ENCODE measurements at places on chromosomes 2 and 18.

DNA sequence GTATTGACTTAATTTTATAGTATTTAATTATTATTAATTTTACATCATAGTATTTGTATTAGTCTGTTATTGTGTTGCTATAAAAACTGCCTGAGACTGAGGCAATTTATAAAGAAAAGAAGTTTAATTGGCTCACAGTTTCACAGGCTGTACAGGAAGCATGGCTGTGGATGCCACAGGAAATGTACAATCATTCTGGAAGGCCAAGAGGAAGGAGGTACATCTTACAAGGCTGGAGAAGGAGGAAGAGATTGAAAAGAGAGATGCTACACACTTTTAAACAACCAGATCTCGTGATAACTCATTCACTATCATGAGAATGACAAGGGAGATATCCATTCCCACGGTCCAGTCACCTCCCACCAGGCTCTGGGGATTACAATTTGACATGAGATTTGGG, 2019.4 kb upstream of the PIK3C3 start:
- no peak for DNase-seq

GRCh38 chr2:62472312-62472711, 33.7 kb downstream of the TMEM17 start:
- DNase-seq = no peak

DNA sequence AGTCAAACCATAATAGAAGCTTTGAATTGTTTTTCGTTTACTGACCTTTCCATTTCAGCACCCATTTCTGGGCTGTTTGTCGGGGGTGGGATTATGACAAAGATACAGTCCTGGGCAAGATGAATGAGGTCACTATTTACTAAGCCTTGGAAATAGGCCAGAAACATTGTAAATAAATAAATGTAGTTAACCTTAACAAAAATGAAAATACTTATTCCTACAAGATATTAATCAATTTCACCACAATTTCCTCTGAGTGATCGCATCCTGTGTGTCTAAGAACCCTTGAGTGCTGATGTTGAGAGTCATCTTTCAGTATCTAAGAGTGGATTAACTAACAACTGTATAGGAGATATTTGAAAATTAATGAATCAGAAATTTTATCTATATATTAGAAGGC, 14.0 kb downstream of the ITGA4 start:
- DNase-seq = peak; percentile 61

DNA sequence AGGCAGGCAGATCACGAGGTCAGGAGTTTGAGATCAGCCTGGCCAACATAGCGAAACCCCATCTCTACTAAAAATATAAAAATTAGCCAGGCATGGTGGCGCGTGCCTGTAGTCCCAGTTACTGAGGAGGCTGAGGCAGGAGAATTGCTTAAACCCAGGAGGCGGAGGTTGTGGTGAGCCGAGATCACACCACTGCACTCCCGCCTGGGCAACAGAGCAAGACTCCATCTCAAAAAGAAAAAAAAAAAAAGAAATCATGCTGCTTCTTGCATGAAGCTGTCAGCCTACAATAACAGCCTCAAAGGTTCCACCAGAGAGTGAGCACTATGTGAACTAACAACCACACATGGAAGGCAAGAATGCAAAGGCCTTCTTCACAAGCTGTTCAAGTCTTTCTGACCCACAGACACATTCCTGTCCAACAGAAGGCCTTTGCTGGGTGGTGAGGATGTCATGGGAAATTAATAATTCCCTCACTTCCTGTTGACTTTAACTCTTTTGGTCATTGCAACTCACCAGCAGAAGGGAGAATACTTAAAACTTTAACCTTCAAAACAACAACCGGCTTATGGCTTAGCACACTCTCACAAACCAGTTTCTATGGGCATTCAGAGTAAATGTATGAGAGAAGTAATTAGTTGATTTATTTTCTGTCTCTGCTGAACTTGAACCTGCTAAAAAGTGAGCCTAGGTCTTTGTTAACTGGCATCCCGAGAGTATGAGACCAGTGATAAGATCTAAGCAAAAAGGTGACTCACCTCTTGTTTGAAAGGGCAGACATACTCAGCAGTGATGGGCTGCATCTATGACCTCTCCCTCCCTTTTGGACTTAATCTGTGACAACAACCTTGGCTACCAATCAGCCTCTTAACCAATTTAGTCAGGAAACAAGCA, 11.8 kb downstream of the PLEKHM3 start:
- peak; percentile 77 for DNase-seq

DNA sequence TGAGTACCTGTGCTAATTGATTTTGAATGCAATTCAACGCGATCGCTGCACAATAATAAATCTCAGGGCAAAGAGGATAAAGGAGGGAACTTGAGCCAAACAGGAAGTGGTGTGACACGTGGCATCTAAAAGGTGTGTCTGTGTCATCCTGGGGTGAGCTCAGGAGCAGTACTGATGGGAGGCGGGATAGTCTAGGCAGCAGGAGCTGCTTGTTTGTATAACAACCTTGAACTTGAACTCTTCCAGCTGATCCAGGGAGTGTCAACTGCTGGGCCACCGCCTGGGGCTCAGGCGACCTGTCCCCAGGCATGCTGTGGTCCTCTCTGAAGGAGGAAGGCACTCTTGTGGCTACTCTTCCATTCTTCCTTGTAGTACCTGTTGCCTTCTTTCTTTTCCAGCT, 61.2 kb downstream of the BOD1L2 start:
- DNase-seq = no peak

- DNase-seq = no peak
These were observed 8.3 kb upstream of the KLF11 start for GRCh38 chr2:10035053-10035422.

GRCh38 chr2:207482630-207483029, 47.1 kb upstream of the CREB1 start:
- no peak for DNase-seq

DNA sequence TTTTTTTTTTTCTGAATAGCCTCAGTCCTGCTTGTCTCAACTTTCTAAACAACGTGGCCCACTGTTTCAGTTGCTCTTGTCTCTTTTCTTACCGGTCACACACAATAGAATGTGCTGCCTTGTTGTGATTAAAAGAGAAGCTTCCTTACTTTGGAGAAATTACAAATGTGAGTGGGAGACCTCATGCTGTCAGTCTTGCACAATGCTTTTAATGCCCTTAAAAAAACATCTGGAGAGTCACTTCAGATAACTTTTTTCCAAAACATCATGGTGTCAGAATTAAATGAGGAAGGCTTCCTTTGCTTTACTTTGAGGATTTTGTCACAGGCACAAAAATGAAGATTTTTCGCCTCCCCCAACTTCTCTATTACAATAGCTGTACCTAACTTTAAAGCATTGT, 37.7 kb downstream of the LHCGR start:
- no peak for DNase-seq

DNA sequence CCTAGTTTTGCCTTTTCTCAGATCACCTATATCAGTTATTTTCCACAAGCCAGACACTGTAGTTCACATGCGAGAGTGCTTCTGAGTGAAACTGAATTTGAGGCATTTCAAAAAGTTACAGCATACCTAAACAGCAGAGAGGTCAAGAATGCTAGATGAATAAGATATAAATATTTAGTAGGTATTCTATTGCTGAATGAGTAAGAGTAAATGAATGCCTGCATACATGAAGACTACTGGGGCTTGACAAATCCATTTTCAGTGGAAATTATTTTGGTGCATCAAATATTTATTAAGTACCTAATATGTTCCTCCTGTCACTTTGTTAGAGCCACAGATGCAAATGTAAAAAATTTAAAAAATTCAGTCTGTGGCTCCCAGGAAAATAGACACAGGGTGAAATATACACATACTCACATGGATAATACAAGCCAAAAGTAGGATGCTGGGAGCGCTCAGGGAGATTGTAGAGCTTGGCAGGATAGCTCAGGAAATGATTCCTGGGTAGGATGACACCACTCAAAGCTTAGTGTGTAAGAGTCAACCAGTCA, 27.6 kb upstream of the CDC42EP3 start:
- no peak for DNase-seq

DNA sequence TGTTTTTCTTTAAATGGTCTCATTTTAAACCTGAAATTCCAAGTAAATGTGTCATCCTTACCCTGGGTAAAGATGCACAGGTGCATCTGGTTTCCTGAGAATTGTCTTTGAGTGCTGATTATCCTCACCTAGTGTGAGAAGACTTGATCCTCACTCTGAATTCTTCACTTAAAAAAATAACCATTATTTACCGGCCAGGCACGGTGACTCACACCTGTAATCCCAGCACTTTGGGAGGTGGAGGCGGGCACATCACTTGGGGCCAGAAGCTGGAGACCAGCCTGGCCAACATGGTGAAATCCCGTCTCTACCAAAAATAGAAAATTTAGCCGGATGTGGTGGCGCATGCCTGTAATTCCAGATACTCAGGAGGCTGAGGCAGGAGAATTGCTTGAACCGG, 9.9 kb upstream of the WNT6 start:
- DNase-seq = no peak

DNA sequence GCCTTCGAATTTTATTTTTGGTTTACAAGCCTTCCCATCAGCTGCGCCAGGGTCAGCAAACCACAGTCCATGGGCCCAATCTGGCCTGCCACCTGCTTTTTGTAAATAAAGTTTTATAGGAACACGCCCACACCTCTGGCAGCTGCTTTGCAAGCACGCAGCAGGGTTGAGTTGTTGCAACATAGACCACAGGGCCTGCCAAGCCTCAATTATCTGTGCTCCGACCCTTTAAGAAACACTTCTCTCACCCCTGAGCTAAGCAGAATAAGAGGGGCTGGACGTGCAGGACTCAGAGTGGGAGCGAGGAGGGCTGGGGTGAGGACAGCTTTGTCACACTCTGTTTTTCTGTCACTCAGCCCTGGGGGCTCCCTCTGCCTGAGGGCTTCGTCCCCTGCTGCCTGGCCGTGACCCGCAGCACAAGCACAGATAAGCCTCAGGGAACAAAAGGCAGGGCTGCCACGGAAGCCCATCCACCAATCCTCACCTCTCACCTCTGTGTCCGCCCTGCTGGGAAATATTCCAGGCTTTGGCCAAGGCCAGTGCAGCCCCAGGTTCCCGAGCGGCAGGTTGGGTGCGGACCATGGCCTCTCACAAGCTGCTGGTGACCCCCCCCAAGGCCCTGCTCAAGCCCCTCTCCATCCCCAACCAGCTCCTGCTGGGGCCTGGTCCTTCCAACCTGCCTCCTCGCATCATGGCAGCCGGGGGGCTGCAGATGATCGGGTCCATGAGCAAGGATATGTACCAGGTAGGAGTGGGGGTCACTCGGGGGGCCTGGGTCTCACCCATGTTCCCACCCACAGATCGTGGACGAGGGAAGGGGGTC, at the start of gene AGXT:
TSS of gene AGXT (plus strand) at position 539 of the 823 bp plus-strand sequence. CDS start at position 581, 42 bp downstream.
- no peak for DNase-seq

DNA sequence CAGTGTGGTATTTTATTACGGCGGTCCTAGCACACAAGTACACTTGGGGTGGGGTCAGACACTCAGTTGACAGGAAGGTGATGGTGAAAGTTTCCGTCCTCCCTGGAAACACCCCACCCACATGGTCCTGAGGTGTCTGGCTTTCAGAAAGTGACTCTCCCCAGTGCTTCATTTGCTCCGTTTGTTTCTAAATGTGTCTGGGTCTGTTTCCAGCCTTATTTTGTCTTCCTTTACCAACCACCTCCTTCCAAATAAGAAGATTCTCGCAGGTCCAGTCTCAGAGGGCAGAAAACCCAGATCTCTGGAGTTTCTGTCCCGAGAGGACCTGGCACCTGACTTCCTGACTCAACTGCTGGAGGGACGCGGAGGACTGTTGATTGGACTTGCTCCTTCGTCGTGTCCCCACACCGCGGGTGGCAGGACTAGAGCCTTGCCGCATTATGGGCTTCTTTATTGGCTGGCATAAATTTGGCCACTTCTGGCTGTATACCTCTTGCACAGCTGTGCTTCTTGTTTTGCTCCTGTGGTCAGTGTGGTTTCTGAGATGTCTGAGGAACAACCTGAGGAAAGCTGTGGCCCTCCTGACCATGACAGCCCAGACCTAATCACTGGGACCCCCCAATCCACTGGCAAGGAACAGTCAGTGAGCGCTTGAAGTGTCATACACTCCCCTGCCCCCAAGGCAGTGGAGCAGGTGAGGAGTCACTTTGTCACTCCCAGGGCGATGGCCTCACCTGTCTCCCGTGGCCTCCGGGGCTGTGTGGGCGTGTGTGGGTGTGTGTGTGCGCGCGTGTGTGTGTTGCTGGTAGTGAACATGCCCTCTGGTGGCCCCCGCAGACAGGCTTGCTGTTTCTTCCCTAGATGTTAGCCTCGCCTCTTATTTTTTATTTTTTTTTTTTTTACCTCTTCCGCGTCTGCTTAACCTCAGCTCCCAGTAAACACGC, 45.6 kb downstream of the MEX3C start:
- DNase-seq = peak; percentile 71

- DNase-seq = no peak
These were observed 66.6 kb downstream of the ABCG8 start for GRCh38 chr2:43905371-43905803.

- no peak for DNase-seq
These were observed 6.9 kb downstream of the CREG2 start for GRCh38 chr2:101380376-101380775.

- no peak for DNase-seq
These were observed 46.3 kb downstream of the MYO7B start for GRCh38 chr2:127581516-127582490.

Measured in common myeloid progenitor, CD34-positive (primary cell).